LHCN-M2 (cell line): ENCODE measurements at places on chromosomes 12 and 14. TPM values are rescaled to one million over a fixed set of nuclear protein-coding genes. Genes with fewer than 3 reads are reported as not detected.

GRCh38 chr12:22978962-22979361 lies 354.0 kb downstream of the ETNK1 start:
- peak; percentile 95 for DNase-seq

VDR gene
- 5.8 and 5.9 TPM in 2 replicates for total RNA-seq

GRCh38 chr12:76276499-76277151 lies 71.6 kb downstream of the BBS10 start:
- DNase-seq, result peak; percentile 85

GRCh38 chr14:28412077-28412476 lies 354.5 kb upstream of the FOXG1 start:
- peak; percentile 71 for DNase-seq

DNA sequence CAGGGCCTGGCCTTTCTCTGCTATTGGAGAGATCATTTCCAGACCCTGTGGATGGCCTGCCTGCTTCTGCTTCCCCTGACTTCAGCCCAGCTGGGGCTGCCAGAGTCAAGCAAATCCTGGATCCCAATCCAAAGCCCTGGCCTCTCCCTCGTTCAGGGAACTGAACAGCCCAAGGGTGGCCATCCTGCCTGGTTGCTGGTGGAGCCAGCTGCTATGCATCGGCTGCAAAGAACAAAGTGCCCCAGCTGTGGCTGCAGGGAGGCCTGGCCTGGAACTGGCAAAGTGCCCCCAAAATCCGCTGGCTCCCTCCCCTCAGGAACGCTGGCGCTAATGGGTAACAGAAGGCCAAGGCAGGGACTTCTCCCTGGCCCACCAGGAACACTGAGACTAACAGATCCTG lies 56.4 kb downstream of the LRRC74A start:
- no peak for DNase-seq

DNA sequence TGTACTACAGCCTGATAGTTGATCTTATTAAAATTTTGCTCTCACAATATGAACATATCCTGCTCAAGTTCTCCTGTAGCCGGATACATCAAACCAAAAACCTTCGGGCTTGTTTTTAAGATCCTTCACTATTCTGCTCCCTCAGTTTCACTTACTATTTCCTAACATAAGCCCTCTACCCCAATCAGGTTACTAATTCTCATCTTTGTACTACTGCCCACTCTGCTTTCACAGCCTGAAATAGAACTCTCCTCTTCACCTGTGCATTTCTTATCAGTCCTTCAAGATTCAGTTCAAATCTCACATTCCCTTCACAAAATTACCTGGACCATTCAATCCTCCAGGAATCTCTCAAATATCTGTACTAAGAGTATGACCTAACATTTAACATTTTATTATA lies 14.2 kb downstream of the PAWR start:
- DNase-seq, result no peak

GRCh38 chr12:124927201-124928094 lies 13.0 kb upstream of the UBC start:
- peak; percentile 83 for DNase-seq
